Temporal lobe (tissue), 4 donors: ENCODE measurements at places on chromosomes 4 and X. TPM values are rescaled to one million over a fixed set of nuclear protein-coding genes. Genes with fewer than 3 reads are reported as not detected.

DOK7 gene
- 0.49 TPM for total RNA-seq

GABRB1 gene
- 72.0 TPM for total RNA-seq

BRS3 gene
- 0.49 TPM for total RNA-seq

SSX4 gene
- total RNA-seq = not detected

AKAP4 gene
- total RNA-seq = not detected

TLL1 gene
- 0.98 TPM for total RNA-seq

SHISA3 gene
- total RNA-seq = not detected

CCDC120 gene
- 3.0 TPM for total RNA-seq

SPANXN3 gene
- not detected for total RNA-seq

GAB3 gene
- 0.74 TPM for total RNA-seq

WNK3 gene
- 48.2 TPM for total RNA-seq

POU3F4 gene
- total RNA-seq = 11.1 TPM

TMEM33 gene
- total RNA-seq = 38.4 TPM

IBSP gene
- total RNA-seq = under 0.01 TPM

RTL5 gene
- total RNA-seq = 8.4 TPM

SPACA5 gene
- 0.25 TPM for total RNA-seq

PDHA1 gene
- total RNA-seq = 39.1 TPM

DLG3 gene
- total RNA-seq = 84.8 TPM

AFM gene
- total RNA-seq = not detected

IL2 gene
- total RNA-seq = not detected

TRAM1L1 gene
- 22.1 TPM for total RNA-seq

PRRG1 gene
- total RNA-seq = 5.4 TPM

CXCL5 gene
- 0.25 TPM for total RNA-seq

TMEM164 gene
- 6.9 TPM for total RNA-seq

TSPAN7 gene
- total RNA-seq = 73.5 TPM

UCHL1 gene
- total RNA-seq = 1,168 TPM

PAGE2 gene
- not detected for total RNA-seq

CFAP299 gene
- 0.74 TPM for total RNA-seq

TXK gene
- total RNA-seq = 0.98 TPM

CXCL8 gene
- total RNA-seq = 4.7 TPM

P2RY10 gene
- total RNA-seq = not detected

SLC49A3 gene
- total RNA-seq = 0.49 TPM

CT45A5 gene
- total RNA-seq = not detected

ASB9 gene
- total RNA-seq = 0.25 TPM

DGKK gene
- 0.49 TPM for total RNA-seq

MAGEE2 gene
- 3.2 TPM for total RNA-seq

CSAG1 gene
- total RNA-seq = not detected

FHDC1 gene
- 7.9 TPM for total RNA-seq

TRIM75 gene
- not detected for total RNA-seq

SLC25A6 gene
- total RNA-seq = 86.3 TPM

LRAT gene
- under 0.01 TPM for total RNA-seq

CLTRN gene
- total RNA-seq = 0.25 TPM

SATL1 gene
- 0.98 TPM for total RNA-seq

WAS gene
- total RNA-seq = 0.74 TPM

ADH1B gene
- under 0.01 TPM for total RNA-seq
